Activated T-helper 1 cell treated with anti-CD3 and anti-CD28 coated beads, Interleukin-12 subunit alpha, Interleukin-12 subunit beta, Interleukin-2, Interleukin-4 antibody, amounts not matched to agents 30 ng/mL and 10 ng/mL and 1 ng/mL, durations not matched to agents 14 hours and 24 hours and 36 hours (primary cell): ENCODE measurements at places on chromosomes 13 and 19.

DNA sequence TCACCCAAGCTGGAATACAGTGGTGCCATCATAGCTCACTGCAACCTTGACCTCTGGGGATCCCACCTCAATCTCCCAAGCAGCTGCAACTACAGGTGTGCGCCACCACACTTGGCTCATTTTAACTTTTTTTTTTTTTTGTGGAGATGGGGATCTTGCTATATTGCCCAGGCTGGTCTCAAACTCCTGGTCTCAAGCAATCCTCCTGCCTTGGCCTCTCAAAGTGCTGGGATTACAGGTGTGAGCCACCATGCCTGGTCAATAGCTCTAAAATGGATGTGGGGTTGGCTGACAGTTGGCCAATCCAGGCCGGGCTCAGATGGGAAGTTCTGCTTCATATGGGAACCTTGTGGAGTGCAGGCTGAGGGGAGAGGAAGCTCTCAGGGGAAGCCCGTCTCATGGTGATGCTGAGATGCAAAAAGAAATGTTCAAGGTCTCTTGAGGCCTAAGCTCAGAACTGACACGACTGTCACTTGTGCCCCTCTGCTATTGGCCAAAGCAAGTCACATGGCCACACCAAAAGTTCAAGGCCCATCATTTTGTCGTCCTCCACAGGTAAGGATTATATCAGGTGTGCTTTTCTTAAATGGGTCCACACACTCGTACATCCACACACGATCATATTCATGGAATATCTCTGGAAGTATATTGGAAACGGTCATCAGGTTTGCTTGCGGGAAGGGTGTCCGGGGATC, 6.8 kb upstream of the KLC3 start:
- no peaks in the 10 kb centered on the region for H3K36me3 ChIP-seq
- H3K4me1 ChIP-seq = no peaks in the 10 kb centered on the region
- no peak overlapping the region for H3K4me3 ChIP-seq

DNA sequence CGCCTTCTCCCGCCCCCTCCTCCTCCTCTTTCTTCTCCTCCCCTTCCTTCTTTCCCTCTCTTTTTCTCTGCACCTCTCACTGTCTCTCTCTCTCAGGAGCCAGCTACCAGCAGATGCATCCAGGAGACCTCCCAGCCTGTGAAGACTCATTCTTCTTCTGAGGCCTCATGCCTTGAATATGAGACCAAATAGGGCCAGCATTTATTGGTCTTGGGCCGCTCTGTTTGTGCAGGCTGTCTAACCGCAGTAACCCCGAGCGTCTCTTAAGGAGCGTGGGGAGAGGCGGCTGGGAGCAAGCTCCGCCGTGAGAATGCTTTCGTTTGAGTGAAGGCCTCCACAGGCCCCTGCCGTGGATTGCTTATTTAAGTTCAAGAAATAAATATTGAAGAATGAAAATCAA, 167.0 kb downstream of the NUFIP1 start:
- no peak overlapping the region for H3K27ac ChIP-seq
- peaks cover 4% of the 10 kb centered on the region for H3K27me3 ChIP-seq
- DNase-seq = no peak
- H3K36me3 ChIP-seq = no peaks in the 10 kb centered on the region

DNA sequence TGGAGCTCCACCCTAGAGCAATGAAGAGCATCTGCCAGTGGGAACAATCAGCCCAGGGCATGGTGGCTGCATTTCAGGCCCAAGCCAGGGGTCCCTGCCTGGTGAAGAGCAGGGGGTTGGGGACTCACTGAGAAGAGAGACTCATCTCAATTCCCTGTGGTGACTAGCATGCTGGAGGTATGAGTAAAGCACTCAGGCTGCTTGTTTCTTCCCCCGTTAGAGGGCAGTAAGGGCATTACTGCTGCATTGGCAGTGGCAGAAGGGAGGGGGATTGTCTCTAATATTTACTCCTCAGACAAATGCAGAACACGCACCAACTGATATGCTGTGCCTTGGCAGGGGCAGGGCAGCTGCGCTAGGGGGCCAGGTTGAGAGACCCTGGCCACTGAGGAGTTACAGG, 329.1 kb downstream of the SLITRK5 start:
- no peaks in the 10 kb centered on the region for H3K27me3 ChIP-seq
- DNase-seq = no peak
- no peak overlapping the region for H3K4me3 ChIP-seq

DNA sequence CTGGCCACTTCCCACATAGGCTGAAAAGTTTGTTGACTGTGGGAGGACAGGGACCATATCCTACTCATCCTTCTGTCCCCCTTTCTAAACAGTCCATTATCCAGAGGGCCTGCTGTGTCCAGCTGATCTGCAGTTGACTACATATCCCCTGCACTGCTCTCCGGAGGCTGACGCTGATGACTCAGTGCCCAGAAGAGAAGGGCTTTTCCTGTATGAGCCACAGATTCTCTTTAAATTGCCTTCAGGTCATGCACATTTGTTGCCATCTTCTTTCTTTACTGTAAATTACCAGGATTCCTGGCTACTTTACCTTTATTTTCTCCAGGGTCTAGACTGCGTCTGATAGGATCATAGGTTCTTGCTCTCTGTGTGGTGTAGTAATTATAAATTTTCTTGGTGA, 125.2 kb downstream of the LACC1 start:
- H3K4me1 ChIP-seq = no peaks in the 10 kb centered on the region
- peaks cover 10% of the 10 kb centered on the region for H3K27me3 ChIP-seq
- no peak overlapping the region for H3K27ac ChIP-seq
- DNase-seq = no peak
